ENCODE measurements at places on chromosomes 5 and 9. TPM values are rescaled to one million over a fixed set of nuclear protein-coding genes. Genes with fewer than 3 reads are reported as not detected.

GRCh38 chr5:137630216-137630971, 105.5 kb downstream of the KLHL3 start:
- no peak for DNase-seq

DNA sequence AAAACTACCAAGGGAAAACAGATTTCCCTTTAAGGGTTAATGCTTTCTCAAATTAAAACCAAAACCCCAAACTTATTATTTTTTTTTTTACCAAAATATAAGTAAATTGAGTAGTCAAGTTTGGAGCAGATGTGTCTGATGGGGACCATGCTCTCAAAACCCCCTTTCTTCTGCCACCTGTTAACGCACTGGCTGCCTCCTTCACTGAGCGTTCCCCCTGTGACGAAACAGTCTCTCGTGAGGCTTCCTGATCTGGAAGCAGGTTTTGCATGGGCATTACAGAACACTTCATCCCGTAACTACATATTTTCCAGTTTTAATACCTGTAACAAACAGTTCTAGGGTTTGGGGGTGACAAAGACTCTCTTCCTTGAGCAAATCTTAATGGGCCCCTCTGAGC, 59.4 kb downstream of the ANKH start:
- no peak for DNase-seq

GRCh38 chr9:127223810-127224177, 40.8 kb upstream of the GARNL3 start:
- no peak for DNase-seq

- DNase-seq: no peak
These were observed 906.1 kb upstream of the CDH9 start for GRCh38 chr5:27944471-27944870.

- DNase-seq: no peak
These were observed 37.2 kb downstream of the TRIM36 start for GRCh38 chr5:115132465-115132864.

DNA sequence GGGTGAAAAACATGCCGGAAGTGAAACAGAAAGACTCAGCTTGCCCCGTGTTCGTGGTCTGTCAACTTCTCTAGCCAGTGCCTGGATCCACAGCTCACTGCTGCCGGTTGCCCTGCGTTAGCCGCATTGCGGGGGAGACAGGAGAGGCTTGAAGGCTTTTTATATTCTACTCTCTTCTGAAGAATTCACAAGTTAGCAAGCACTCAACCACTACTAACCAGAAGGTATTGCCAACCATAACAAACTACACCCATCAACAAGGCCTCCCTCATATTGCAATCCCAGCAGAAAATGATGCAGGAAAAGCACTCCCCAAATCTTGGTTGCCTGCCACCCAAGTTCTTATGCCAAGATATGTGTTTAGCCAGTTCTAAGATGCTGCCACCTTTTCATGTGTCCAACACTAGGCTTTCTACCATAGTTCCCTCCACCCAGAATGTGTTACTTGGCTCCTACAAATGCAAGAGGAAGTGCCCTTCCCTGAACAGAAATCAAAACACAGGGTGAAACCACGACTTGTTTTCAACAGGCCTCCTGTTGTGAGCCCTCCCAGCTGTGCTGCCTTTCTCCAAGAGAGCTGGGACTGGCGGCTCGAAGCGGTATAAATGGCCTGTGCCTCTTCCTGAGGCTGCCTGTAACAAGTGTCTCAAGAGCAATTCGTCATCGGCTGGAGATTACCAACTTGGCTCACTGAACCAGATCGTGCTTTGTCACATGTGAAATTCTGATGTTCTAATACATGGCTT, 129.0 kb downstream of the SNX18 start:
- peak; percentile 43 for DNase-seq

- no peak for DNase-seq
These were observed 330.9 kb upstream of the GRIA1 start for GRCh38 chr5:153159616-153160015.

- peak; percentile 0 for DNase-seq
These were observed 605.6 kb downstream of the MTRR start for GRCh38 chr5:8474569-8474930.

DNA sequence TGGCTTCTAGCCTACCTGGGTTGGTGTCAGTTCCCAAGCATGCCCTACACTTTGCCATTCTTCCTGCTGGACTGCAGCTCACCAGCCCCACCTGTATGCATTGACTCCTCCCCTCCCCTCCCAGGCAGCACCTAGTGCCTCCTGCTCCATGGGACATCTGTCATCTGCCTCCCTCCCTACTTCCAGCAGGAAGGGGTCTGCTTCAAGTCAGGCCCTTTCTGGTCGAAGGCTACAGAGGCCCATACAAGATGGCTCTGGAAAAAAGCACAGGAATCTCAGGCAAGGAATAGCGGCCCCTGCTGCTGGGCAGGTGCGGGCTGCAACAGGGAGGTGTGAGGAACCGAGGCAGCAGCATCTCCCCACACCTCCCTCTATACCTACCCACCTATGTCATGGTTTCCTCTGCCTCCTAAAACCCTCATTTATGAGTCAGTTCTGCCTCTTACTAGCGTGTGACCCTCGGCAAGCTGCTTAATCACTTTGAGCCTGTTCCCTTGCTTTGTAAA, 19.7 kb downstream of the WWC1 start:
- no peak for DNase-seq

DNA sequence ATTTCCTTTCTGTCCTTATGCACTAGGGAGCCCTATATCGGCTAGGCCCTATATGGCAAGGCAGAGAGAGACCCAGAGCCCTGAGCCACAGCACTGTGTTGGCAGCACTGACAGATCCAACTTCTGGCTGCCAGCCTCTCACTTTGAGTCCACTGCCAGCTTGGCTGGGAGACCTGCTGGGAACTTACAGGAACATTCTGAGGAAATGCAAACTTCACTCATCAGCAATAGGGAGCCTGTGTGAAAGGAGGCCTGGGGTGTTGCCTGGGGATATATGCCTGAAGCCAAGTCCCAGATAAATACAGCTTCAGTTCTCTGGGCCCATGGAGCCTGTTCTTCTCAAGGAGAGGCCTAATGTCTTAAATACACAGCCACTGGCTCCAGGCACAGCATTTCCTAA, 78.0 kb downstream of the ADRB2 start:
- DNase-seq: no peak

GRCh38 chr9:104094534-104095015, 466 bp downstream of the SMC2 start:
- DNase-seq: no peak

- DNase-seq: no peak
These were observed 599.6 kb upstream of the GRAMD2B start for GRCh38 chr5:125823572-125823971.

GRCh38 chr9:77756449-77756848, 108.3 kb upstream of the GNA14 start:
- DNase-seq: no peak

DNA sequence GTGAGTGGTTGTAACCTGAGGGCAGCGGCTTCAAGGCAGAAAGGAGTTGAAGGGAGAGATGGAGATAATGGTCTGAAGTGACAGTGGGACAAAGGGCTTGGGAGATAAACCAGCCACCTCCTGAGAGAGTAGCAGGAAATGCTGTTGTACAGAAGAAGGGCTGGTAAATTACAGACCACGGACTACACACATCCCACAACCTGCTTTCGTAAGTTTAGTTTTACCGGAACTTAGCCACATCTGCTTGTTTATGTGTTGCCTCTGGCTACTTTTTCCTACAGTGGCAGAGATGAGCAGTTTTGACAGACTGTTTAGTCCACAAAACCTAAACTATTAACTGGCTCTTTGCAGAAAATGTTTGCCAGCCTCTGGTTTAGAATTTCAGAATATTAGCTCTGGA, 269.5 kb downstream of the ARHGEF28 start:
- no peak for DNase-seq

GRCh38 chr5:122120957-122121356, 8.4 kb upstream of the ZNF474 start:
- DNase-seq: no peak

DNA sequence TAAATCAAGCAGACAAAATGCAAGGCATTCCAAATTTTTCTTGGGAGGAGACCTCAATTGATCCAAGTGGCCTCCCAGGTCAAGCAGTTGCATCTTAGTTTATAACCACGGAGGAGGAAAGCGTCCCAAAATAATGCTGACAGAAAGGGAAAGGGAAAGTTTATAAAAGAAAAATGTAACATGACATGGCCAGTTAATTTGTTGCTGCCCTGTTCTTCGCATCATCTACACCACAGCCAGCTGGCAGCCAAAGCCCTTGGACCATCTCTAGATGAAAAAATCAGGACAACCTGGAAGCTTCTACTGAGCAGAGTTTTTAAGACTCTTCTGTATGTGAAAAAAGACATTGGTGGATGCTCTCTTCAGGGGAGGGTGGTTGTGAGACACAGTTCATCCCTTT, 128.8 kb upstream of the FBXL7 start:
- DNase-seq: no peak

- no peak for DNase-seq
These were observed 219.2 kb upstream of the RAI14 start for GRCh38 chr5:34436761-34437501.

- DNase-seq: no peak
These were observed 3.2 kb upstream of the PRR7 start for GRCh38 chr5:177443144-177443983.

DNA sequence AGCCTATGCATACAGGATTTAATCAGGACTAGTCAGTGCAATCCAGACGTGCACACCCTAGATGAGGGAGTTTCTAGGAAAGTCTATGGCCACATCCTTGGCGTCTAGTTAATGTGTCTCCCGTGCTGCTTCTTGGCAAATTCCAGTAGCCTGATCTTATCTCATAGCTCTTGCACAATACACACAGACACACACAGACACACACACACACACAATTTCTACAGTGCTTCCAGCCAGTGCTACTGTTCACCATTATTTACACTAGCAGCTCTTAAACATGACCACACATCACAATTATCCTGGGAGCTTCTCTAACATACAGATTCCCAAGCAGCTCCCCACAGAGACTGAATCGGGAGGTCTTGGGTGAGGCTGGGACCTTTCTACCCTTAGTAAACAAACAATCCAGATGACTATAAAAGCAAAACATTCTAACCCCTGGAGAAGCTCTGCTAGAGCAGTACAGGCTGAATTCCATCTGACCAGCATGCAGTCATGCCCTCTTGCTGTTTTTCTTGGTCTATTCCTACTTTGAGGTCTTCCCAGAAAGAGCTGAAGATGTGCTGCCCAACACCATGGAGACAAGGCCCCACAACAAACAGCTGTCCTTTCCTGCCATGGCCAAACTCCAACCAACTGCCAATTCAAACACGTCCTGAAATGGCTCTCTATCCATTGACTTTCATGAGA, 236.6 kb downstream of the DEPDC1B start:
- no peak for DNase-seq

GRCh38 chr5:177476531-177477233, 3.2 kb upstream of the DBN1 start:
- DNase-seq: peak; percentile 93

DNA sequence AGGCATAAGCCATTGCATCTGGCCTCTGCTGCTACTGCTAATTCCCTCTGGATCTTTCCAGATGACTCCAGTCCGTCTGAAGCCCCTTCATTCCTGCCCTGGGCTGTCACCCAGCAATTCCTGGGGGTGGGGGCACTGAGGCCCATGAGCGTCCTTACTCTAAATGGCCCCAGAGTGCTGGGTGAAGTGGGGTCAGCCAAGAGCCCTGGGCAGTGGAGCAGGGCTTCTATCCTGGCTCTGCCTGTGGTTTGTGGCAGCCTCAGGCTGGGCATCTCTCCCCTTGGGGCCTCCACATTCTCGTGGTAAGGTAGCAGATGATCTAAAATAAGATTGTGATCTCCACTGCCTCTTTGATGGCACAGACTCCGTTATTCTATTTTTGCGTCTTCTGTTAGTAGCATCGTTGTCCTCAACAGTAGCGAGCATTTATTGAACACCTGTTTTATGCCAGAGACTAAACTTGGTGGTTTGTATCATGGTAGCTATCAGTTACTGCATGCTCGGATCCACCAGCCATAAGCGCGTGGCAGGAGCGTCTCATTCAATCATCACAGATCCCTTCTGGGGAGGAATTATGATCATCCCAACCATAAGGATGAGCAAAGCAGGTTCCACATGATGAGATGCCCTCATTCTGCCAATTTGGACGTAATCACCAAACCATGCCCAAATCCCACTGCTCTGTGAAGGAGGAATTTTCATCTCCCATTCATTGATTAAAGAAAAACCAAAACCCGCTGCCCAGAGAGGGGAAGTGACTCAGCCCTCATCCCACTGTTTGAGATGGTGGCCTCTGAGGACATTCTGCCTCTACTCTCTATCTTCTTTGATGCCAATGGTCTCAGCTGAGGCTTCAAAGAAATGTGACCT, 21.9 kb upstream of the DUSP1 start:
- no peak for DNase-seq

- DNase-seq: peak; percentile 82
These were observed 5.1 kb upstream of the SEPTIN8 start for GRCh38 chr5:132782101-132782500.

- no peak for DNase-seq
These were observed 117.4 kb downstream of the SLIT3 start for GRCh38 chr5:169183576-169183975.

PDE8B gene
- under 0.01 TPM for total RNA-seq

IFNA8 gene
- total RNA-seq: not detected

GOLGA1 gene
- total RNA-seq: 12.6 TPM

TEX48 gene
- total RNA-seq: not detected

TGFBR1 gene
- 18.4 TPM for total RNA-seq

NSG2 gene
- 0.05 TPM for total RNA-seq

TMEFF1 gene
- 9.2 TPM for total RNA-seq

MYMK gene
- not detected for total RNA-seq

SPATA31E1 gene
- total RNA-seq: not detected

IFNE gene
- 0.05 TPM for total RNA-seq

ARAP3 gene
- total RNA-seq: 65.8 TPM

TNFSF15 gene
- total RNA-seq: 2.0 TPM

HSPB3 gene
- total RNA-seq: not detected
